ENCODE measurements at places on chromosomes 7 and 10. TPM values are rescaled to one million over a fixed set of nuclear protein-coding genes. Genes with fewer than 3 reads are reported as not detected.
A peak's percentile ranks its signal among the peaks of the same experiment; 100 is the strongest.

The MDH2 gene
- polyA plus RNA-seq: 223 TPM

The CLCN1 gene
- polyA plus RNA-seq: 0.03 TPM

The KLF14 gene
- polyA plus RNA-seq: not detected

The MMD2 gene
- not detected for polyA plus RNA-seq

The KLLN gene
- 0.55 TPM for polyA plus RNA-seq

The NEUROG3 gene
- polyA plus RNA-seq: not detected

The SPDYE5 gene
- polyA plus RNA-seq: not detected

The PCLO gene
- polyA plus RNA-seq: 0.70 TPM

The ANKRD61 gene
- polyA plus RNA-seq: 0.49 TPM

The KIN gene
- polyA plus RNA-seq: 8.3 TPM

The DYNC1I1 gene
- not detected for polyA plus RNA-seq

DNA sequence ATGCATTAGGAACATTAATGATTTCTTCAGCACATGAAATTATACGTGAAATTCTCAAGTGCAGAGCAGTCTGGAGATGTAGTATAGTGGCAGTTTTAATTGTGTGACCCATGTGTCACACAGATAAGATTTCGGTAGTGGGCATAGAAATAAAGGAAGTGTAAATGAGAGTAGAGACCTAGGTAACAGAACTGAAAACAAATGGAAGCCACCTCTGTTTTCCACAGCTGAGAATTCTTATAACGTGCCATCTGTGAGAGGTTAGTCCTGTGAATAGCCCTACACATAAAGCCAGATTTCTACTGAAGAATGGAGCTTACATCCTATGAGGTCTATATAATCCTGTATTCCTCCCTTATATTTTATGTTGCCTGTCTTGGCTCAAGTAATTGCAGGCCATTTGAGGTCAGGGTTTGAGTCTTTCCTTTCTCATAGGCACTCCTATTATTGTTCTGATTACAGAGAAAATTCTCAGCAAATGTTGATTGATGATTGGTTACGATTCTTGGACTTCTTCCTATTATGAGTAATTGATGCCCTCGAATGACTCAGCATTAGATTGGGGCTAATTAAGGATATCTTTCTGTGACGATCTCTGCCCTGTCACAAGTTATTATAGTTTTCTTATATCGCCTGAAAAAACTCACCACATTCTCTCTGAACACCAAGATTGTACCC, 258.2 kb downstream of the KIF20B start:
- DNase-seq: no peak

DNA sequence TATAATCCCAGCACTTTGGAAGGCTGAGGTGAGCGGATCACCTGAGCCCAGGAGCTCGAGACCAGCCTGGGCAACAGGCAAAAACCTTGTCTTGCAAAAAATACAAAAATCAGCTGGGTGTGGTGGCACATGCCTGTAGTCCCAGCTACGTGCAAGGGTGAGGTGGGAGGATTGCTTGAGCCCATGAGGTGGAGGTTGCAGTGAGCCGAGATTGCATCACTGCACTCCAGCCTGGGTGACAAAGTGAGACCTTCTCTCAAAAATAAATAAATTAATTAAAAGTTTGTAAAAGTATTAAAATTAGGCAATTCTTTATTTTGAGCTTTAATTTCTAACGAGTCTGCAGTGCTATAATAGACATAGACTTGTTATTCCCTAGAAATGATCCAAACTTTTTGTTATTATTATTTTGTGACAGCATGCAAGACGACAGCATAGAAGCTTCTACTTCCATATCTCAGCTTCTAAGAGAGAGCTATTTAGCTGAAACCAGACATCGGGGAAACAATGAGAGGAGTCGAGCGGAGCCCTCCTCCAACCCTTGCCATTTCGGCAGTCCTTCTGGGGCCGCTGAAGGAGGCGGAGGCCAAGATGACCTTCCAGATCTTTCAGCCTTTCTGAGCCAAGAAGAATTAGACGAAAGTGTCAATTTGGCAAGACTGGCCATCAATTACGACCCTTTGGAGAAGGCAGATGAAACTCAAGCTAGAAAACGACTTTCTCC, 11.9 kb downstream of the MYPN start:
- DNase-seq: no peak

DNA sequence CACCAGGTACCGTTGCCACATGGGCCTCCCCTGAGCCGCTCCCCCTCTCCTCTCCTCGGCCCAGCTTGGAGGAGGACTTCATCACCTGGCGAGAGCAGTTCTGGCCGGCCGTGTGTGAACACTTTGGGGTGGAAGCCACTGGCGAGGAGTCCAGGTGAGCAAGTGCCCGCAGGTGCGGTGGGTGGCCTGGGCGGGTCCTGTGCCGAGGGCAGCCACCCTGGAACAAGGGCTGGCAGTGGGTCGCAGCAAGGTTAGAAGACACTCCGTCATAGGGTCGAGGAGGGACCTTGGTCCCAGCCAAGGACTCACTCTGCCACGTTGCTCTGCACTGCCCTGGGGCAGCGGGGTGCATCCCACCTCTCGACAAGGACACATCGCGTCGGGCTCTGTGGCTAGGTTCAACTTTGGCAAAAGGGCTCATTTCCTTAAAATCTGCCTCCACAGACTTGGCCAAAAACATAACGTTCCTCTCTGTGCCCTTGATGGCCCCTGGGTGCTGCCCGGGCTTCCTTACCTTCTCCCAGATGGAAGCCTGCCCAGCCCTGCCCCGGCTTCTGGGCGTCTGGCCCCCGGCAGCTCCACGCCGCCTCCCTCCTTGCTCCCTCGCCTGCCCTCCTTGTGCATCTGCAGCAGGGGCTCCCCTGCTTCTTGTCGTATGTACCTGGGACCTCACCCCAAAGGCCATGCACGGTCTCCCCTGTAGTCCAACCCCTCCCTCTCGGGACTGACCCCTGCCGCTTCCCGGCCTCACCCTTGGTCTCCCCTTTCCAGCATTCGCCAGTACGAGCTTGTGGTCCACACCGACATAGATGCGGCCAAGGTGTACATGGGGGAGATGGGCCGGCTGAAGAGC, 12.7 kb downstream of the TMEM120A start:
- DNase-seq: no peak

- no peak for DNase-seq
Measured at GRCh38 chr10:71713135-71714030, 6.2 kb downstream of the C10orf105 start.

DNA sequence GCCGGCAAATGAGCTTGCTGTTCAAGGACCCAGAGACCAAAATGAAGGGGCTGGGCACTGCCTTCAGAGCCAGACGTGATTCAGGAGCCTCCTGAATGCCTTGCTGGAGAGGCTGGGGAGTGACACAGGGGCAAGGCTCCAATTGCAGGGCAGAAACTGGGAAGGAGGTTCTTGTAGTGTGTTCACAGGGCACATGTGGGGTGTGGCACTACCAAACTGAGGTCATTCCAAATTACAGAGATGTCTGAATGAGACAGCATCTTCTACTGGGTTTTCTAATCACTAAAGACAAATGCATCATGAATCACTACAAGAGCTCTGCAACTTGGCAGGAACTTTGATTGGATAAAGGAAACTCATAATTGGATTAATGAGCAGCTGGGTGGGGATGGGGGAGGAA, 17.8 kb downstream of the CRTAC1 start:
- no peak for DNase-seq

DNA sequence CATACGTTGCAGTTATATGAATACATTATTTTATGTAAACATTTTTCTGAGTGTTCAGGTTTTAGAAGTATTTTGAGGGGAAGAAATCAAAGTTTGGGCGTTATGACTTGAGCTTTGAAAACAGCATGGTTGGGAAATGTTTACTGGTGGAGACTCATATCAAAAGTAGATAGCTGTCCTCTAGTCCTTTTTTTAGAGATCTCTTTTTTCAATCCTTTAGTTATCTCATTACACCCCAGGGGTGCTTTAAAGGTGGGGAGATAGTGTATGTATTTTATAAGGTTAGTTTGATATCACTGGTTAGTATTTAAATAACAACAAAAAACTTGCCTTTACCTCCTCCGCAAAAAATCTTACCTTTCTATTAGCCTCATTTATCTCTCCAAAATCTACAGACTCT, 2.3 kb downstream of the DMTF1 start:
- no peak for DNase-seq

DNA sequence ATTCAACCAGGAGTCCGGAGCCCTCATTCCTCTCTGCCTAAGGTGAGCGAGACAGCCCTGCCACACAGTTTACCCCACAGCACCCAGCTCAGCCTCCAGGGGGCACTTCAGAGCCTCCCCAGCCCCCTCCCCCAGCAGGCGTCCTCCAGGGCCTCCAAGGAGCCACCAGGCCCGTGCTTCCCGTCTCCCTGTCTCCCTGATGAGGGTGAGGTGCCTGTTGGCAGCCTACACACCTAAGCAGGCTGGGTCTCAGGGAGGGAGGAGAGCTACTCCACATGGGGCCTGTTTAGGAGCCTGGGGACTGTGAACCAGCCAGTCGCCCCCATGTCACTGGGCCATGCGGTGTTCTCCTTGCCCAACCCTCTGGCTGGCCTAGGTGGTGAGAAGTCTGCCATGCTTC, 28.9 kb upstream of the TRIM8 start:
- DNase-seq: peak; percentile 20

DNA sequence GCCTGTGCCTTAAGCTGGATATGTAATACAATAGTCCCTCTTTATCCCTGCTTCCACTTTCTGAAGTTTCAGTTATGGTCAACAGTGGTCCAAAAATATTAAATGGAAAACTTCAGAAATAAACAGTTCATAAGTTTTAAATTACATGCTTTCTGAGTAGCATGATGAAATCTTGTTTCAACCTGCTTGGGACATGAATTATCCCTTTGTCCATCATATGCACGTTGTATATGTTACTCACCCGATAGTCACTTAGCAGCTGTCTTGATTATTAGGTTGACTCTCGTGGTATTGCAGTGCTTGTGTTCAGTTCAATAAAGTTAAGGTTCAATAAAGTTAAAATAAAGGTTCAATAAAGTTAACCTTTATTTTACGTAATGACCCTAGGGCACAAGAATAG, 25.5 kb downstream of the C1GALT1 start:
- DNase-seq: no peak

DNA sequence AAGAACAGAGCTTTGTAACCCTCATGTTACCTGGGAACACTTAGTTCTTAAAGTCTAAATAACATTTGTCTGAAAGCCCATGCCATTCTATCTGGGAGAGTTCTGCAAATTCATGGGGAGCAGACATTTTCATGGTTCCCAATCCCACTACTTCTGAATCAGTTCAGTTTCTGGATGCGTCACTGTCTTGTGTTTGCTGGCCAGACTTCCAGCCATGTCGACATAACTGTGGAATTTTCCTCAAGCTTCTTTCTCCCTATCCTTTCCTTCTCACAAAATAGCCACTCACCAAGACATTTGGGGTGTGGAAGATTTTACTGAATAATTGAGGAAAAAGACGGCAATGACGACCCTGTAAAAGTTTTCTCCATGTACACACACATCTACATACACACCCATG, 272.5 kb downstream of the NEBL start:
- DNase-seq: peak; percentile 5

DNA sequence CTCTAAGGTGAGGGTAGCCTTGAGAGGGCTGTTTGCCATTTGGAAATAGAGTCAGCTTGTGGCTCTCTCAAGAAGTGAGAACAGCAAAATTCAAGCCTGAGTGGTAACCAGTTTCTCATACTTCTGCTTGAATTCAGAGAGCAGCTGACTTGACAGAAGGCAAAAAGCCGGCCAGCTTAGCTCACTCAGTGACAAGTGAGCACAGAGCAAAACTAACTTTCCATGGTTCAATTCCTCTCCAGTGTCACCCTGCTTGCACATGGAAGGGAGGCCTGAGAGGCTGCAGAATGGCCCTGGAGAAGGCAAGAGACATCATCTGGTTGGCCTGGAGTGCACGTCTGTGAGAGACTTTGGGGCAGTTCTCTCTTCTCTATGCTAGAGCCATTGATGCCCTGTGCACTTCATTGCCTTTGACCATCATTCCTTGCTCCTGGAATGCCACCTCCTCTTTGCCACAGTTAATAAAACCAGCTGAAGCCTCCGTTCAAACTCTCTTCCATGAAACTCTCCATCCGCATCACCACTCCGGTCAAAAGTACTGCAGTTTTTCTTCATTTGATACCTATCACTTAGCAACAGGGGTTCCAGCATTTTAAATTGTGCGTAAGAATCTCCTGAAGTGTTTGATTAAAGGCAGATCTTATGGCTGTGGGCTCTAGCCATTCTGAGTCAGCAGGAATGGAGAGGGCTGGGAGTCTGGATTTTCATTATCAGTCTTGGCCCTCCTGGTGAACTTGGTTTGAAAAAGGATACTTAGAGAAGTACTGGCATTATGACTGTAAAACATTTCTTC, 69.8 kb upstream of the PIK3CG start:
- DNase-seq: no peak

DNA sequence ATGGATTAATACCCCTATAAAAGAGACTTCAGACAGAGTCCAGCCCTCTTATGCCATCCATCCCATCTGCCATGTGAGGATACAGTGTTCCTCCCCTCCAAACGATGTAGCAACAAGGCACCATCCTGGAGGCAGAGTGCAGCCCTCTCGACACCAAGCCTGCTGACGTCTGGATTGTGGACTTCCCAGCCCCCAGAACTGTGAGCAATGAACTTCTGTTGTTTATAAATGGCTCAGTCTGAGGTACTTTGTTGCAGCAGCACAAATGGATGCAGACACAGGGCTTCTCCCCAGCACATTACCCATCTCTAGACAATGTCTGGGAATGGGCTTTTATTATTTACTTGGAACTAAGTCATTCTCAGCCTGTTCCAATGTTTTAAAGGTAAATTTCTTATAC, 195.6 kb downstream of the WDR37 start:
- DNase-seq: no peak

- no peak for DNase-seq
Measured at GRCh38 chr10:34169131-34169530, 646.0 kb downstream of the PARD3 start.

DNA sequence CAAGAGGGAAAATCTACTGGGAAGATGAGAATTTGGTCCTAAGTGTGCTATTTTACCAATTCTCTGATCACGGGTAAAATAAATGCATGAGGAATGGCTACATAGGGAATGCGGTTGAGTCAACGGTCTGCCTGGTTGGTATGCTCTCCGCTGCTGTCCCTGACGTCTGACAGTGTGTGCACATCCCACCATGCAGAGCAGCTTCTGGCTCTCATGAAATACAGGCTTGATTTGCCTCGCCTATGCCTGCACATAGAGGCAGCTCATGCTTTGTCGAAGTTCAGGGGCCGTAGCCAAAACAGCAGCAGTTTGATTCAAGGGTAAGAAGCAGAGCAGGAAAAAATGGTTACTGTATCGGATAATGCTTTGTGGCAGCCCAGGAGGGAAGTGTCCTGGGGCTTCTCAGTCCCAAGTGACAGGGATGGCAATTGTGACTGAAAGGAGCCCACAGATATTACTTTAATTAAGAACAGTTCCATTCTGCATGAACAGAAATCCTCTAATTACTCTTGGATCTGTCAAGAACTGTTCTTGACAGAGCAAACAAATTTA, 268.4 kb upstream of the SLC26A5 start:
- no peak for DNase-seq

DNA sequence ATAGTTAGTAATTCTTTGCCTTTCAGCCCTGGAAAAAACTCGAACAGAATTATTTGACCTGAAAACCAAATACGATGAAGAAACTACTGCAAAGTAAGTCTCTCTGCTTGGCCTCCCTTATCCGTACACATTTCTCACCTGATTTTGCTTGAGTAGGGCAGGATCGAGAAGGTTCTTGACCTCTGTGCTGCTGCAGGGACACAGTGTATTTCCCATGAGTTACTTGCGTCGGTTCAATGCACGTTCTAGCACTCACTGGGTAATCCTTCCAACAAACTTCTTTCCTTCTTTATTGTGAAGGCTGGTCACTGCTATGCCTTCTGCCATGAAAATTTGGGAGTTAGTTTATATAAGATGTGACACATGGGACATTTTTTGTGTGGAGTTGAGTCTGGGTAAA, 171.5 kb upstream of the SH2B2 start:
- no peak for DNase-seq

GRCh38 chr10:8738987-8739386, 684.5 kb downstream of the GATA3 start:
- DNase-seq: no peak

- no peak for DNase-seq
Measured at GRCh38 chr7:80466636-80467035, 45.2 kb downstream of the GNAT3 start.

Measured in A549 (cell line).